ENCODE measurements at places on chromosomes 1 and 21.

DNA sequence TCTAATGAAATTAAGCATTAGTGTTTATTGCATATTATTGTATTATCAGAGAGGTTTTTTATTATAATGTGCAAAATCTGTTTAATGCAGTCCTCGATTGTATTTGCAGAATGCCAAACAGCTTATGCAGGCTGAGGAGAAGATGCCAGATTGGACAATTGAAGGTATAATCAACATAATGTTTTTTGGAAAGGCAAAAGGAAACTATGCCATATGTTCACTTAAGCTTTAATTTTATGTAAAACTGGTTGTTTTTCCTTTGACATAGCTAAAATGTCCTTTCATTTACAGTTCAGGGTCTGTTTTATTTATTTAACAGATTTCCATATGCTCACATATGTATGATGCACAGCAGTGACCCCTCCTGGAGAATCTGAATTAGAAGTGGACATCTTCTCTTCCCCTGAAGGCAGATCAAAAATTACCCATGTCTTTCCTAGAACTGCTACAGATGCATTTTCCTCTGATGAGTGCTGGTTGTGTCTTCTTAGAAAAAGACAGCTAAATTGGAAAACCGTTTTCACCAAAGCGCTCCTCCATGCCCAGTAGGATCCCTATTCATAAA, 143.5 kb upstream of the USH2A start:
- DNase-seq: no peak

DNA sequence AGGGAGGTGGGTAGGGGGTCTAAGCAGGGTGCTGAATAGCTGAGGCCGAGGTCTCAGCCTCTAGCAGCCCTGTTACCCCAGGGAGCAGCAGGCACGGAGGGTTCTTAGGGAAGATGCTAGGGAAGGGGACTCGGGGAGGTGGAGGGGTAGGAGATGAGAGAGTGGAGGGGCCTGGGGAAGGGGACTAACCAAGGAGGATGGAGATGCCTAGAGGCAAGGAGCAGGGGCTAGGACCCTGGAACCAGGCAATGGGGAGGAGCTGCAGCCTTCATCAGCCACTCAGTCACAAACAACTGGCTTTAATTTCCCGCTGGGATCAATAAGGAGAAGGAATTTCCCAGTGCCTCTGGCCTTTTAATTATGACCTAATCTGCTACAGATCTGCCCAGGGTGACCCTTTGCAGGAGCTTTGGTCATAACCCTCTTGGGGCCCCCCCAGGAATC, 2.9 kb upstream of the CRABP2 start:
- DNase-seq: no peak

DNA sequence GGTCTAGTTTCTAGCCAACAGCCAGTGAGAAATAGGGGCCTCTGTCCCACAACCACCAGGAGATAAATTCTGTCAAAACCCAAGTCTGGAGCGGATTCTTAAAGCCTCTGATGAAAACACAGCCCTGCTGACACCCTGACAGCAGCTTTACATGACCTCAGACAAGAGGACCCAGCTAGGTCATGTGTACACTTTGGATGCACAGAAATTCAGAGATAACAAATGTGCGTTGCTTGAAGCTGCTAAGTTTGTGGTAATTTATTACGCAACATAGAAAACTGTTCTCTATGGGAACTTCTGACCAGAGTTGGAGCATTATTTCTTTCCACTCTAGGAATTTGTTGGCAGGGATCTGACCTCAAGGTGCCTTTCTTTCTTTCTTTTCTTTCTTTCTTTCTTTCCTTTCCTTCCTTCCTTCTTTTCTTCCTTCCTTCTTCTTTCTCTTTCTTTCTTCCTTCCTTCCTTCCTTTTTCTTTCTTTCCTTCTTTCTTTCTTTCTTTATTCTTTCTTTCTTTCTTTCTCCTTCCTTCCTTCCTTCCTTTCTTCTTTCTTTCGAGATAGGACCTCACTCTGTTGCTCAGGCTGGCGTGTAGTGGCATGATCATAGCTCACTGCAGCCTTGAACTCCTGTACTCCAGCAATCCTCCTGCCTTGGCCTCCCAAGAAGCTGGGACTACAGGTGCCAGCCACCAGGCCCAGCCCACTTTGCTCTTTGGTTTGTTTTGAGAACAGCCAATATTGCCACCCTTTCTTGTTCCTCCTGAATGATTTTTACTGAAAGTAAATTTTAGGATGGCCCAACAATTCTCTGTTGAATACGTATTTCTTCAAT, 14.9 kb upstream of the HMGCS2 start:
- no peak for DNase-seq

DNA sequence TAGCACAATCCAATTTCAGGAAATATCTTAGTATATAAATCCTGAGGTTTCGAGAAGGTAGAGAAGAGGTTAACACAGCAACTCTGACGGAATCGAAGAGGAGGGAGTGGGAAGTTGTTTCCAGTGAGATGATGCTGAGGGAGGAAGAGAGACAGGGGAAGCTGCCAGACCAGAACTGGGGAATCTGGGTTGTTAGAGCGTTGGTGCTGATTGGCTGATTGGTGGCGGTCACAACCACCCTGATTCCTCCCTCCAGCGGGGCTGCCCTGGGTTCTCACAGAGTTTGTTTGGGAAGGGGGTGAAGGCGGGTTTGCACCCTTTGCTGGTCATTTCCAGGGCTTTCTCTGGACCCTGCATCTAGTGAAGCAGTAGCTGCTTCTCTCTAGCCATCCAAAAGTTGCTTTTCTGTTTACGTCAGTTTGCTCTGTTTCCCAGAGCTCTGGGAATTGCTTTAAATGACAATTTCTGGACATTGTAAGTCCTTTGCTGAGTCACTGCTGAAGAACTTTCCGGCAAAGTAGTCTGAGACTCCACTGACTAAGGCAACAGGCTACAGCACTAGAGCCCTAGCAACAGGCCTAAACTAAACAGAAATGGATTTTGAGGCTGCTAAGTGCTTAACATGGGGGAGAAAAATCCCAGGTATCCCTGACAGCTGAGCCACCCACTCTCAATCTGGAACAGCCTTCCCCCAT, 90.1 kb downstream of the TENT5C start:
- no peak for DNase-seq

DNA sequence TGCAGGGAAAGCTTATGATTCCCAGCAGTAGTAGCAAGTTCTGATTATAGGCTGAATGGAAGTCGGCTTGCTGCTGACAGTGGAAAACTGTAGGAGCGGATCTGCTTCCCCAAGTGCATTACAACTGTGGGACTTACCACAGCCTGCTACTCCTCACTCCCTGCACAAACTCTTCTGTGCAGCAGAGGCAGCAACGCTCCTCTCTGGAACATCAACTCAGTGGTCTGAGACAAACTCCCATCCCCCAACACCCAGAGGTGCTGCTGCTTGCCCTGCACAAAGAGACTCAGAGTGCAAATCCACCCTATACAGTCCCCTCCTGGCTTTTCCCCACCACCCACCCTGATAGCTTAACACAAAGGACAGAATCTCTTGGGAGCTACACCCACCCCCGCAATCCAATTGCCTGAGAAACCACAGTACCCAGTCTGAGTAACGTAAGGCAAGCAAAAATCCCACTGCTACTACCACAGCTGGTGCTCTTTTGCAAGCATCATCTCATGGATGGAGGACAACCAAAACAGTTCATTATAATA, 1455.2 kb downstream of the AMY1C start:
- no peak for DNase-seq

GRCh38 chr1:233328142-233328921, 808 bp downstream of the MAP3K21 start:
- peak; percentile 3 for DNase-seq

DNA sequence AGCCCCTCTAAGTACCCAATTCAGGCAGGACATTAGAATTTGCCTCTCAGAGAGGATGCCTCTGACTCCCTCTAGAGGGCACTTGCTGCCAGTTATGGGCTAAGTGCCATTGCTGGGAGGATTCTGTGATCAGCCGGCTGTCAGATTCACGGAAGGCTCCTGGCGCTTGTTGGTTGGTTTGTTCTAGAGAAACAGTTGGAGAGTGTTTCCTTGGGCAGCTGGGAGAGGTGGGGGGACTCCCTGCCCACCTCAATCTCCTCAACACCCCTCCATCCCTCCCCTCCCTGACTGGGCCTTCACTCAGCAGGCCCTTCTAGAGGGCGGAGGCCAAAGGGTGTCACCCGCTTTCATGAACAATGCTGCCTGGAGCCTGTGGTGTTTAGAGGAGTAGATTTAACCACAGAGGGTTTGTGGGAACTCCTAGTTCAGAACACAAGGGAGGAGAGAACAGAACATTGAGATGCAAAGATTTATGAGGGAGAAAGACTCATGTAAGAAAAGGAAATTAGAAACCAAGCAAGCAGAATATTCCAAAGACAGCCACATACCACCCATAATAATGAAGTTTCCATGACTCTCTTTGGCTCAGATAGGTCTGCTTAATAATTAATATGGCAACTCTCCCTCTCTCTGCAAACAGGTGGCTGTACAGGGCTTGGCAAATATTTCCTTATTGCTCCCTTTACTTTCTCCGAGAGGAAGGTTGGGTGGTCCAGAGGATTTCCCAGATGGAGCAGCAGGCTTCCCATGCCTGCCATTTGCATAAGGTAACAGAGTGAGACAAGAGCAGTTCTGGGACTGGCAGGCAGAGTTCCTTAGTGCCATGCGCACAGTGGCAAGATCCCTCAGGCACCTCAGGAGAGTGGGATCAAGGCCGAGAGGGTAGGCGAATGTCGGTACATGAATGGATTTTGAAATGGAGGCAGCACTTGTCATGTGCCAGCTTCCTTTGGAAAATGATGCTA, 30.0 kb upstream of the ACP6 start:
- peak; percentile 40 for DNase-seq

DNA sequence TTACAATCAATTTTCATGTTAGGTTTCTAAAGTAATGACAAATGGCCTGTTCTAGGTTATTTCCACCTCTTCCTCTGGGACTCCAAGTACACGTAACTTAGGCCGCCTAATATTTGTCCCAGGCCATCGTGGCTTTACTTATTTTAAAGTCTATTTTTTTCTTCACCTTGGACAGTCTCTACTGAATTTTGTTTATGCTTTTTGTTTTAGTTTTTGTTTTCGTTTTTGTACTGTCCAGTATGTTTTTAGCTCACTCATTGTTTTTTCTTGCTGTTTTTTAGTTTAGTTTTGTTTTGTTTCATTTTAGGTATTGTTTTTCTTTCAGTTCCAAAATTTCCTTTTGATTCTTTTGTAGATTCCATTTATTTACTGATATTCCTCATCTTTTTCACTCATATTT, 187.7 kb upstream of the RNPC3 start:
- DNase-seq: no peak

DNA sequence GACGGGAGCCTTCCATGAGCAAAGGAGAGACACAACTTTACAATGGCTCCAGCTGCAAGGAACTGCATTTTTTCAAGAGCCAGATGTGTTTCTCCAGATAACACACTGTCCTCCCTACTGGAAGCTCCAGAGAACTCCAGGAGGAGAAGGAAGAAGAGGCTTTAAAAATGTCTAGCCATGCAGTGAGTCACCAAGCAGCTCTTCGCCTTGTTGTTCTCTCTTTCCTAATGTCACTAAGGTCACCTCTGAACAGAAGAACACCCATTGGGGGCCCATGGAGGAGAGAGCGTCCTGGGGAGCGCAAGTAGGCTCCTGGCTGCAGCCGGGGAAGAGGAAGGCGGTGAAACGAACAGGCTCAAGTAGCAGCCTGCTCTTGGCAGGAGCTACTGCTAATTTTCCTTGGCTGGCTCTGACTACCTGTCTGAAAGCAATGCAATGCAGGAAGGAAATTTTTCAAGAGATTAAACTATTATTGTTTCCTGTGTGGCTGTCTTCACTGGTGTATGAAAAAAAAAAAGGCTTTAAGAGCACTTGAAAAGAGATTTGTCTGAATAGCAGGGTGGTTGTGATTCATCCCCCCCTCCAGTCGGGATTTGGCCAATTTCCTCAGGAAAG, 321.9 kb downstream of the SETD4 start:
- no peak for DNase-seq

- DNase-seq: no peak
Measured at GRCh38 chr1:87144316-87144895, 184.3 kb upstream of the LMO4 start.

GRCh38 chr1:162580308-162580707, 18.8 kb downstream of the UAP1 start:
- DNase-seq: no peak

GRCh38 chr1:2273401-2274090, 45.4 kb downstream of the SKI start:
- no peak for DNase-seq

GRCh38 chr1:47191940-47192457, 2.2 kb upstream of the PDZK1IP1 start:
- DNase-seq: no peak

DNA sequence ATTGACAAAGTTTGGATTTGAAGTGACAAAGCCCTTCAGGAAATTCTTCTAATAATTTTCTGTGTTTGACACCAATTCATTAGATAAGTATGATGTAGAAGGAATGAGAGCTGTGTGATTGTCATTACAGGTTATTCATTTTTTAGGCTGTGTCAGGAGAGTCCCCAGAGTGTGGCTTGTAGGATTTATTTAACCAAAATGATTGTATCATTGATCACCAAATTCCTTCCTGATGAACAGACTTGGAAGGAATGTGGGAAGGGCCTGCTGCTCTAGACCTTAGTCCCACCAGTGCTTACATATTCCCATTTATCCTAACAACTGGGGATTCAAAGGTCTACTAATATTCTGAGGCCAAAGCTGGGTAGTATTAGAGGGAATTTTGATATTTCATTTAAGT, 383.3 kb upstream of the KAZN start:
- no peak for DNase-seq

GRCh38 chr1:82858031-82858430, 1057.3 kb downstream of the ADGRL2 start:
- no peak for DNase-seq

DNA sequence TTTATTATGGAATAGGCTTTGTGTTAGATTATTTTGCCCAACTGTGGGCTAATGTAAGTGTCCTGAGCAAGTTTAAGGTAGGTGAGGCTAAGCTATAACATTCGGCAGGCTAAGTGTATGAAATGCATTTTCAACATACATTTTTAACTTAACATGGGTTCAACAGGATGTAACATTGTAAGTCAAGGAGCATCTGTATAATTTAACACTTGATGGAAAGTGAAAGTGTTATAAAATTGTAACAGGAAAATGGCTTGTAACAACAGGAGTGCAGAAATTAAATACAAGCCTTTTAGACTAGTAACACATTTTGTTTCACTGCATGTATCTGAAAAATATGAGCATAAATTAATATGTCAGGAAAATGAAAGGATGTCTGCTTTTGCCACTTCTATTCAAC, 42.3 kb downstream of the B3GALNT2 start:
- no peak for DNase-seq

DNA sequence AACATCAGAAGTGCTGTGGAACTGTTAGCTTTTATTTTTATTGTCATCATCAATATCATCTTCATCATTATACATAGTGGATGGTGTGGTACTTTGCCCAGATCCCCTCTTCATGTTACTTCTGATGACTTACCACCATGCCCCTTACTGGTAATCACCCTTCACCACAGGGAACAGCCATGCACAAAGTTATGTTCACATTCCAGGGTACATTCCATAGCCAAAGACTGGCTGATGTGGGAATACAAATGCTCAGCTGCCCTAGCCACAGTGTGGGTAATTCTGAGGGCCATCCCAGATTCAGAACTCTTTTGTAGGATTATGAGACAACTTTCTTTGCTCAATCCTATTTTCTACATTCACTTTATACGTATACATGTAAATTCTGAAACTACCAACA, 691.3 kb upstream of the CXADR start:
- DNase-seq: no peak

GRCh38 chr21:18403735-18404450, at the start of gene TMPRSS15:
TMPRSS15 (minus strand) TSS chr21:18403785; CDS start chr21:18403622, 163 bp downstream.
- DNase-seq: no peak
